ENCODE measurements at places on chromosomes 4 and X.

DNA sequence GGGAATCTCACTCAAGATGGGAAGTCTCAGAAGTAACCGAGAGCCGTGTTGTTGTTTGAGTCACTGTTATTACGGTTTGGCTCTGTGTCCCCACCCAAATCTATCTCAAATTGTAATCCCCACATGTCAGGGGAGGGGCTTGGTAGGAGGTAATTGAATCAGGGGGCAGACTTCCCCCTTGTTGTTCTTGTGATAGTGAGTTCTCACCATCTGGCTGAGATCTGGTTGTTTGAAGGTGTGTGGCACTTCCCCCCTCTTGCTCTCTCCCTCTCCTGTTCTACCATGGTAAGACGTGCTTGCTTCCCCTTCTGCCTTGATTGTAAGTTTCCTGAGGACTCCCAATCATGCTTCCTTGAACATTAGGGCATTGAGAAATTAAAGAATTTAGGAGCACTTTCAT, 37.0 kb downstream of the HAND2 start:
- DNase-seq, result no peak

DNA sequence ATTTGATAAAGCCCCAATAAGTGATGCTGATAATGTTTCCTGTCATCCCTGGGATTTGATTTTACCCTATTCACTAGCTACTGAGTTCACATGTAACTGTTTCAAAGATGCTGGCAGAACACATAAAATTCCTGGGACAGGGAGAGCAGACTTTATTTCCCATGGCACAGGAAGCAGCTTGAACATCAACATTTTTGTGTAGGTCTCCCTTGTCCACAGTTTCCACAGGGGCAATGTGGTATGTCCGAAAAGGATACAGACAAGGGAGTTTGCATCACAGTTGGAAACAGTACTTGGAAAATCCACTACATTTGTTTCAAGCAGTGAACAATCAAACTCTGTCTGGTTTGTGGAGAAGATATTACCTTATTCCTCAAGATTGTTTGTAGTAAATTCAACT, 129.2 kb upstream of the KLHL4 start:
- no peak for DNase-seq

DNA sequence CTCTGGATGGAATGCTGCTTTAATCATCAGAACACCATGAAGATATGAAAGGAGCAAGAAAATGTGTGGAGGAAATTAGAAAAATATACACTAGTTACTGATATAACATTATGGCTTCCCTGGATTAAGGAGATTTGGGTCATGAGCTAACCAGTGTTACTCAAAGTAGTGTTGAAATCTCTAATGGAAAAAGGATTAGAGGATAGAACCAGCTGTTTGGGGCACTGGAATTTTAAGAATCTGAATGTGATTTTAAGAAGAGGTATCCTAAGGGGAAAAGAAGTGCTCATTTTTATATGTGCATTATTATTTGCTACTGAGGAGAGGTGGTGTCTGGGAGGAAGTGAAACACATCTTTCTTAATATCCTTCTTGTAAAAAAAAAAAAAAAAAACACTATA, 164.1 kb upstream of the PPARGC1A start:
- no peak for DNase-seq

GRCh38 chrX:3713225-3713936, at the start of gene PRKX:
Gene PRKX, minus strand, starts transcription at chrX:3713649. Its CDS starts 396 bp downstream, at chrX:3713253.
- no peak for DNase-seq

DNA sequence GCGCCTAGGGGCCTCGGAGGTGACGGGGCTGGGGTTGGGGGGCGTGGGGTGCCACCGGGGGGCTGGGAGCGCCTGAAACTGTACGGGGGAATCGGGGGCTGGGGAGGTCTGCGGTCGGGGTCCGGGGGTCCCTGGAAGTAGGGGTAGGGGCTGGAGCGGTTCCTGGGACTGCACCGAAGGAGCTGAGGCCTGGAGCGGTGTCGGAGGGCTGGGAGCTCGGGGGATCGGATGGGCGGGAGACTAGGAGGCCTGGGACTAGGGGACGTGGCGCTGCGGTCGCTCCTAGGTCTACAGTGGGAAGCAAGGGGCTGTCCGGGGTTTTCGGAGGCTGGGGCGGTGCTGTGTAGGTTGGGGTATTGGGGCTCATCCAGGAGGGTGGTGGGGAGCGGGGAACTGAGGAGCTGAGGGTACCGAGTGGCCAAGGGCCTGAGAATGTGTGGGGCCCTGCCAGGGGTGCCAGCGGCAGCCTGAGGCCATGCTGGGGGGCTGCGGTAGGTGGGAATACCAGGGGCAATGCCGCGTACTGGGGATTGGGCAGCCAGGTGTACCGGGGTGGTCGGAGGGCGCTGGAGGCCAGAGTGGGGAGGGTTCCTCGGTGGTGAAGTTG, 562 bp downstream of the AKAP17A start:
- DNase-seq, result no peak

DNA sequence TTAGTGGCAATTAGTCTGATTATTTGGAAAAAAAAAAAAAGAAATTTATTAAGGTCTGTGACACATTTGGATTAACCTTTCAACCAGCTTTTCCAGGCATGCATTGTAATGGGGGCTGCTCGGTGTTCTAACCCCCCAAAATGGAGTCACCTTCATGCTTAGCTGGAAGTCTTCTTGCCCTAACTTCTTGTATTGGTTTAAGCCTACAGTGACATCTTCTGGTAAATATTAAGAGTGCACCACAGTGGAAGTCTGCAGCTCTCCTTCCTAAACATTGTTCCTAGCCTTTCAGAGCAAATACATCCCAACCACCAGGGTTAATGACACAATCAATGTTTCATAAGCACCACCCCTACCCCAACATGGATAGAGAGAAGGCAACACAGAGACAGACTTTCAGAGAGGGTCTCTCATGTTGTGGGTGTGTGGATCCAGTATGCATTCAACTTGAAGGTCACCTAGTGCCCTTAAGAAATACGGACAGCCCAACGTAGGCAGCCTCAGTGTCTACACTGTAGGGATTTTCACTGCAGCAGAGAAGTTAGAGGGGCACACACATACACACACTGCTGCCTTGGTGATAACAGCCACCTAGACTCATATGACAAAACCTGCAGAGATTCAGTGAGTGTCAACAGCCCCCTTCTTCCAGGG, 142.9 kb upstream of the MBNL3 start:
- DNase-seq, result no peak

DNA sequence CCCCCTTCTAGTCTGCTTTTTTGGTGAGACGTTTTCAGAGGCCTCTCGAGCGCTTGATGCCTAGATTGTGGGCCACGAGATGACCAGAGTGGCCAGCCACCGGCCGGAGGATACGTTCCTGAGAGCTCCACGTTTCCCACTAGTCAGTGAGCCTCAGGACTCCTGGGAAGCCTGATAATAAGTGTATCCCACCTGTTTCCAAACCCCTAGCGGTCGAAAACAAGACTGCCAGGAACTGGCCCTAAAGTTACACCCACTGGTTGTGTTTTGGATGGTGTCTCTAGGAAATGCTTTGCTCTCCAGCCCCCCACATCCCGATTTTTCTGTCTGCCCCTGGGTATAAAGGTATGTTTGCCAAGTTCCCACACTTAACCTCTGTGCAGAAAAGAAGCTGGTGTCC, 4.6 kb upstream of the RS1 start:
- no peak for DNase-seq

GRCh38 chr4:27020203-27020602, 159.6 kb downstream of the STIM2 start:
- no peak for DNase-seq

- no peak for DNase-seq
Measured at GRCh38 chr4:129110931-129111330, 15.0 kb downstream of the C4orf33 start.

GRCh38 chr4:152807294-152807829, 27.6 kb downstream of the ARFIP1 start:
- DNase-seq, result no peak

DNA sequence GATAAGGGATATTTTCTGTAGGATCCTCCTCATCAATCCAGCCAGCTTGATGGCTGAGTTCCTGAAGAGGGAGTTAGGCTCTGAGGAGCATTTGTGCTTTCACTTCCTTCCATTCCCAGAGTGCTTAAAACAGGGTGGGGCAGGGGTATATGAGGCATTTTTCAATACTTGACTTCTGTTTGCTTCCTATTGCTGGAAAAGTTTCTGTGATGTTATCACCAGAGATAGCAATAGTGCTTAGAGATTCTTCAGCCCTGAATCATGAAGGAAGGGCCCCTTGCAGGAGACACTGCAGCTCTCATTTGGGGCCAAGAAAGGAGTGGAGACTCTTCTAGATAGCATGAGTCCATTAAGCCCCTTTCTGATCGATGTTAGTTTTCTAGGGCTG, 166.7 kb upstream of the RPS6KA3 start:
- DNase-seq, result no peak

GRCh38 chrX:129653181-129653970, 1.4 kb downstream of the APLN start:
- no peak for DNase-seq

GRCh38 chr4:177321647-177322046, 12.0 kb downstream of the NEIL3 start:
- DNase-seq, result no peak

GRCh38 chr4:156954587-156954986, 17.0 kb downstream of the PDGFC start:
- no peak for DNase-seq

GRCh38 chr4:68569466-68570121, 6.5 kb downstream of the UGT2B17 start:
- no peak for DNase-seq

- DNase-seq, result no peak
Measured at GRCh38 chr4:172305698-172306097, 492.5 kb downstream of the GALNTL6 start.

- no peak for DNase-seq
Measured at GRCh38 chr4:20486433-20486832, 213.8 kb upstream of the PACRGL start.

DNA sequence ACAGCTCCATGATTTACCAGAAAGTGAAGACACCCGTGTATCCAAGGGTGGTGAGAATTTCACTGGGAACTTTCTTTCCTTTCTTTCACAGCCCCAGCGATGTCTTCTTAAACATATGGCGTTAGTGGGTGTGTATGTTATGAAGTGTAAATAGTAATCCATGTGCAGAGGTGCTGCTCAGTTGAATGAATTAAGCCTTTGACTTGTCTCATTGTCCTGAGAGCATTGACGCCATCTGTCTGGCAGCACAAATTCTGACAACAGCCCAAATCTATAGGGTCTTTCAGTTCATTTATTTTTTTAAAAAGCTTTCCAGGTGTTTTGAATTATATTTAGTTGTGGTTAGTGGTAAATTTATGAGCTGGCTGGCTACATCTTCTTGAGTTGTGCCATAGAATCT, 69.4 kb downstream of the CLCN5 start:
- DNase-seq, result no peak

DNA sequence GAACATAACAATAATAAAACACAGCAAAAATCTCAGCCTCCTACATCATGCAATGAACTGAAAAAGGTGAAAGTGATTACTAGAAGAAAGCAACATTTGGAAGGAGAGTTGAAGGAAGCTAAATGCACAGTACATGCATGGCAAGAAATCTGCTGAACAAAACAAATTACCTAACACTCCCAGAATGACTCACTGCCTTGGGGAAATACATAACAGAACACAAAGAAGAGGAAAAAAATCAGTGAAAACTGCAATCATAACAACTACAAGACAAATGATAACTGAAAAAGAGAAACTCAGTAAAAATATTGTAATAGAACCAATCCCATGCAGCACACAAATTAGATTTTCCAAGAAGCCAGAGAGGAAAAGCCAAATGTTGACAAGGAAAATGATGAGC, 1513.2 kb downstream of the ARAP2 start:
- no peak for DNase-seq

DNA sequence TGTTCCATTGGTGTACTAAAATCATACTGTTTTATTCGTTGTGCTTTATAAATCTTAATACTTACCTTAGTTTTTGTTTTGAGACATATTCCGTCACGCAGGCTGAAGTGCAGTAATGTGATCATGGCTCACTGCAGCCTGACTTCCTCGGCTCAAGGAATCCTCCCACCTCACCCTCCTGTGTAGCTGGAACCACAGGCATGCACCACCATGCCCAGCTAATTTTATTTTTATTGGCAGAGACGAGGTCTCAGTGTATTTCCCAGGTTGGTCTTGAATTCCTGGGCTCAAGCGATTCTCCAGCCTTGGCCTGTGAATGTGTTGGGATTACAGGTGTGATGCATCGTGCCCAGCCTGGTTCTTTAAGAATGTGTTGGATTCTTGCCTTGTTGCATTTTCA, 24.4 kb upstream of the DCK start:
- no peak for DNase-seq

GRCh38 chr4:72567821-72568675, 973 bp downstream of the ADAMTS3 start:
- no peak for DNase-seq

DNA sequence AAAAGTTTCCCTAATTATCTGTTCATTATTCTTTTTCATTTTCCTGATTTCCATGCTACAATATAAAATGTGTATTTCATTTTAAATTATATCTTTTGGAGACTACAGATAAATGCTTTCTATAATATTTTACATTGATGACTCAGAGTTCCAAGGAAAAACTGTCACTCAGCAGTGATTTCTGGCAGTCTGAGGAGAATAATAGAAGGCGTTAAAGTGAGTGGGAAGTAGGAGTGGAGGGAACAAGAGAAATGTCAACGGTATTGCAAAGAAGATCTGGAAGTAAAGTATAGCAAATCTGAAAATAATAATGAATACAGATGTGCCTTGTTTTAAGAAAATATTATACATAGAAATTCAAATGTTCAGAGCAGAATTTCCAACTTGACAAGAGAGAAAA, 293.6 kb upstream of the PITX2 start:
- DNase-seq, result no peak

- DNase-seq, result no peak
Measured at GRCh38 chr4:82780752-82781231, 17.8 kb downstream of the SCD5 start.

- DNase-seq, result no peak
Measured at GRCh38 chr4:89069481-89069880, 12.5 kb upstream of the FAM13A start.

DNA sequence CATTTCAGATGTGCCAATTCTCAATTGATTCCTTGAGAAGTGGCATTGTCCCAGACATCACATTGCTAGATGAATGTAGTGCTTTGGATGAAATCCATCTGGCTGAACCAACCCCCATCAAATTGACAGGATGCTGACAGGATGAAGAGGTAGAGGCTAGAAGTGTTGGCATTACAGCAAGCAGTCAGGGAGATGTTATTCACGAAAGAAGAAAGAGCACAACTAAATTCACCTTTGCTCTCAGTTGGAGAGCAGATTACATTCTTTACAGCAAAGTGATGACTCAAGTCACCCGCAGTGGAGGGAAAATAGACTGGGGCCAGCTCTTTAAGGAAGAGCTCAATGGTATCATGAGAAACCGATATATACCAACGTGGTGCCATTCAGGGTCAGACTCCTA, 259.6 kb downstream of the C4orf33 start:
- no peak for DNase-seq

Measured in cerebellar nuclear complex (tissue), 1 donor.